RCC 7860 (cell line): ENCODE measurements at places on chromosomes 4 and X.

DNA sequence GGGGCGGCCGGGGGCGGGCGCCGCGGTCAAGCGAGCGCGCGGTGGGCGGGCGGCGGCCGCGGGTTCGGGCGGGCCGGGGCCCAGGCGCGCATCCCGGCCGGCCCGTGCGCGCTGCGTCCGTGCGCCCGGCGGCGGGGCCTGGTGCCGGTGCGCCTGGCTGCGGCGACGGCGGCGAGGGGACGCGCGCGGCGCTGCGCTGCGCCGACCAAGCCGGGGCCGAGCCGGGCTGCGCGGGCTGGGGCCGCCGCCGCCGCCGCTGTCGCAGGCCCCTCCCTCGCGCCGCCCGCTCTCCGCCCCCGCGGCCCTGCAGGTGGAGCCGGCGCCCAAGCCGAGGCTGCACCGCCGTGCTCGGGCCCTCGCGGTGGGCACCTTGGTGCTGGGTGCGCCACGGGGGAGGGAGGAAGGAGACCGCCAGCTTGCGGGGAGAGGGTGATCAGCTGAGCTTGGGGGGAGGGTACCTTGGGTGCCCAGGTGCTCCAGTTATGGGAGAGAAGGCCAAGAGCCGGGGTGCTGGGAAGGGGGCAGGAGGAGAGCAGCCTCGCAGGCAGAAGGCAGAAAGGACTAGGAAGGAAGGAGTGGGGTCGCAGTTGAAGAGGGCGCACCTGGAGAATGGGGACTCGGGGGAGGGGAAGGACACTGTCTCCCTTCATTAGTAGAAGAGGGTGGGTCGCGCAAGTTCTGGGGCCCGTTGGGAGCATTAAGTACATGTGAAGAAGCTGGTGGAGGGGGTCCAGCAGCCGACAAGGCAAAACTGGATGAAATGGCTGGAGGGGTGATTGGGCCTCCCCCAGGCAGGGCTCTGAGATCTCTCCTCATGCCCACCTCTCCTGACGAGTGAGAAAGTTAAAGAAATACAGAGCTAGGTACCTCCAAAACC, at the start of gene PPP2R2C:
Gene PPP2R2C, minus strand, starts transcription at position 228 of the 877 bp plus-strand sequence. CDS start 385 bp downstream, outside the sequence.
- DNase-seq, result no peak

DNA sequence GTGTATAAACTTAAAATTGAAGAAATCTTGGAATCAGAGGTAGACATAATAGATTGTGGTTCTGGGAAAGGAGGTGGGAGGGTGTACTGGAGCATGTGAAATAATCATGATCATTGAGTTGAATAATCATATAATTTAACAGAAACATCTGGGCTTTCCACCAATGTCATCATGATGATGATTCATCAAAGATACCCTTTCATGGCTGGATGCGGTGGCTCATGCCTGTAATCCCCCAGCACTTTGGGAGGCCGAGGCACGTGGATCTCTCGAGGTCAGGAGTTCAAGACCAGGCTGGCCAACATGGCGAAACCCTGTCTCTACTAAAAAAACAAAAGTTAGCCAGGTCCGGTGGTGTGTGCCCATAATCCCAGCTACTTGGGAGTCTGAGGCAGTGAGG, 6.7 kb upstream of the RUFY3 start:
- DNase-seq, result peak; percentile 59

GRCh38 chr4:110119880-110120279, 78.5 kb downstream of the ELOVL6 start:
- DNase-seq, result no peak

DNA sequence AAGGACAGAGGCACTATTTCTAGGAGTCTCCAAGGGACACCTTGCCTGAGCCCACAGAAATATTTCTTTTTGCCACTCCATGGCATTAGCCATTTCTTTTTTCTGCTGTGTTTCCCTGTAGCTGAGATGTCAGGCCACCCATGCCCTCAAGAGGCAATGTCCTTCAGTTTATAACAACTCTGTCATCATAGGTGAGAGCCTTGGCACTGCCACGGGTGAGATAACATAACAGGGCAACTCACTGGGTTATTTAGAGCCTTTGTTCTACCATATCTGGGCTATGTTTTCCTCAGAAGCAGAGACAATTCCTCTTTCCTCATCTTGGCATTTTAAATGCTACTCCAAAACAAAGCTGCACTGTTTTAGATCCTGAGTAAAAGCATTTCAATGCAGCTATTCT, 99.9 kb upstream of the MAOA start:
- DNase-seq, result no peak

DNA sequence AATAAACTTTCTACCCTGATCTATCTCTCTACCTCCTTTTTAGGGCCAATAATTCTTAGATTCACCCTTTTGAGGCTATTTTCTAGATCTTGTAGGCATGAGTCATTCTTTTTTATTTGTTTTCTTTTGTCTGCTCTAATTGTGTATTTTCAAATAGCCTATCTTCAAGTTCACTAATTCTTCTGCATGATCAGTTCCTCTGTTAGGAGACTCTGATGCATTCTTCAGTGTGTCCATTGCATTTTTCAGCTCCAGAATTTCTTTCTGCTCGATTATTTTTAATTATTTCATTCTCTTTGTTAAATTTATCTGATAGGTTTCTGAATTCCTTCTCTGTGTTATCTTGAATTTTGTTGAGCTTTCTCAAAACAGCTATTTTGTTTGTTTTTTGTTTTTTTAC, 11.3 kb downstream of the CXorf58 start:
- DNase-seq, result no peak

DNA sequence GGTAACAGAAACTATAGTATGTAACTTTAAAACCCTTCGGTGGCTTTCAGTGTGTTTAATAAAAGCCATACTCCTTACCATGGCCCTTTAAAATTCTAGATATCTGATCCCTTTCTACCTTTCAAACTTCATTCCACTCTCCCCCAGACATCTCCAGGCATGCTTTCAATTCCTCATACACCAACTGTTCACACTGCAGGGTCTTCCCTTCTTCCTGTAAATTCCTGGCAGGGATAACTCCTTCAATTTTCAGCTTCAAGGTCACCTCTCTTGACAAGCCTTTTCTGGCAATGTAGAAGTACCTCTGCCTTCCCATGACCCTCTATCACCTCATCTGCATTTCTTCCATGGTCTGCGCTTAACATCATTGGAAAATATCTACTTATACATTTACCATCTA, 60.8 kb downstream of the WDFY3 start:
- DNase-seq, result no peak

GRCh38 chr4:129561886-129562671, 466.1 kb downstream of the C4orf33 start:
- DNase-seq, result no peak

GRCh38 chr4:176360446-176360845, 40.7 kb downstream of the SPCS3 start:
- DNase-seq, result no peak

DNA sequence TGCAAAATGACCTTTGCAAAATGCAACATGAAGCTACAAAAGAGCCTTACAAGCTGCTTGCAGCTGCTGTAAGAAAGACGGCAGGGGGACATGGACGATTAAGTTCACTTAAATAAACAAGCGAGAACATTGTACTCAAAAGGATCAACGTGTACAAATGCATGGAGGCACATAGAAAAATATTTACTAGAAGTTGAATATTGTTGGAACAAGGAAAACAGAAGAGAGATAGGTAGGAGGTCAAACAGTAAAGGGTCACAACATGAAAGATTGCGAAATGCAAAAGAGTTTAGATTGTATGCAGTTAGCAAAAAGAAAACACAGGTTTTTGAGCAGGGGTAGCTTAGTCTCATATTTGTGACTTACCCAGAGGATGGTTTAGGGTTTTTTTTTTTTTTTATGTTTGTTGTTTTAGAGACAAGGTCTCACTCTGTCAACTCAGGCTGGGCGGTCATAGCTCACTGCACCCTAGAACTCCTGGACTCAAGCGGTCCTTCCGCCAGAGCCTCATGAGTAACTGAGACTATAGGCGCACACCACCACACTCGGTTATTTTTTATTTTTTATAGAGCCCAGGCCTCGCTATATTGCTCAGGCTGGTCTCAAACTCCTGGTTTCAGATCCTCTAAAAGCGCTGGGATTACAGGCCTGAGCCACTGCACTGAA, 1.4 kb upstream of the PHF8 start:
- no peak for DNase-seq

GRCh38 chrX:154051201-154051810, 31.6 kb upstream of the IRAK1 start:
- DNase-seq, result peak; percentile 20

- no peak for DNase-seq
Measured at GRCh38 chr4:142380052-142380602, 466.0 kb downstream of the INPP4B start.

GRCh38 chr4:33512397-33512796, 2731.9 kb downstream of the ARAP2 start:
- DNase-seq, result no peak

DNA sequence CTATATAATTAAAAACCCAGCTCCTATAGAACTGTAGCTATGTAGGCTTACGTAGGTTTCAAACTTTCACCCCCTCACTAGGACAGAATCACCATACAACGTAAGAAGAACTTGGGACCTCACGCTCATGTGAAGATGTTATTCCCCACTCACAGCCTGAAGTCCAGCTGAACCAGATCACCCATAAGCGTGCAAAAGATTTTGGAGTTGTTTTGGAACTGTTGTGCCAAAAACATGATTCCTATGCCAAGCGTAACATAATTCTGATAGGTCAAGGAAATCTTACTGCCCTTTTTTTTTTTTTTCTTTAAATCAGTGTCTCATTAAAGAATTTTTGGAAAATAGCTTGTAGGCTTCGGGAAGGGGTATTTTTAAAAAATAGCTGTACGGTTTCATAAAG, 57.0 kb downstream of the LCORL start:
- DNase-seq, result no peak

GRCh38 chrX:19990151-19990555, 708 bp downstream of the BCLAF3 start:
- DNase-seq, result no peak
